NCI-H526 (cell line): ENCODE measurements at places on chromosomes 16 and 17.

- no peak for DNase-seq
These were observed 9.9 kb upstream of the KRT19 start for GRCh38 chr17:41537990-41538389.

DNA sequence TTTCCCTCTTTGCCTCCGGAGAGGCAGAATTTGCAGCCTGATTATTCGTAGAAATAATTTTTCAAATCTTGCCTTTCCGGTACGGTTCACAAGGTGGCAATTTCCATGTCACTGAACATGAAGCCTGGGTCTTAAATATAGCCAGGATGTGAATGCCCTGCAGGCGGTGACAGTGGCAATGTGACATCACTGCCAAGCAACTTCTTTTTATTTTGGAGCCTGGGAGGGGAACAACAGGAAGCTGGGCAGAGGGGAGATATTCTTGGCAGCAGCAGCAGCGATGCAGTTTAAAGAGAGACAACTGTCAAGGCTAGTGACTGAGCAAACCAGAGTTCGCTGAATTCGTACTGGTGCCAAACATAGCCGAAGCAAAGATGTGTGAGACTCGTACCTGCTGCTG lies 171.1 kb downstream of the SNX29 start:
- DNase-seq = no peak

DNA sequence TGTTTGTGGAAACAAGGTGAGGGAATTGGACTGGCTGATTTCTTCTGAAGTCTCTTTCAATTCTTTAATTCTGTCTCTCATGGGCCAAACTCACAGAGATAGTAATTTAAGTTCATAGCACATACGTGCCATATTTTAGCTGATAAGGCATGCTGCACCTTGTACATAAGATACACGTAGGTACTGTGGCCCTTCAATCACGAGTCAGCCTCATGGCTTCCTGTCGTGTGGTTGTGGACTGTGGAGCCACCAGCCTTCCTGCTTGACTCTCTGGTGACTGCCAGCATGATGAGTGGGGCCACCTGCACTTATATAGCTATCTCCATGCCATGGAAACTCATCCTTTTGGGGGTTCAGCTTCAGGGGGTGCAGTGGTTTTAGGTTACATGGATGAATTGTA lies 25.1 kb downstream of the KSR1 start:
- DNase-seq = no peak

DNA sequence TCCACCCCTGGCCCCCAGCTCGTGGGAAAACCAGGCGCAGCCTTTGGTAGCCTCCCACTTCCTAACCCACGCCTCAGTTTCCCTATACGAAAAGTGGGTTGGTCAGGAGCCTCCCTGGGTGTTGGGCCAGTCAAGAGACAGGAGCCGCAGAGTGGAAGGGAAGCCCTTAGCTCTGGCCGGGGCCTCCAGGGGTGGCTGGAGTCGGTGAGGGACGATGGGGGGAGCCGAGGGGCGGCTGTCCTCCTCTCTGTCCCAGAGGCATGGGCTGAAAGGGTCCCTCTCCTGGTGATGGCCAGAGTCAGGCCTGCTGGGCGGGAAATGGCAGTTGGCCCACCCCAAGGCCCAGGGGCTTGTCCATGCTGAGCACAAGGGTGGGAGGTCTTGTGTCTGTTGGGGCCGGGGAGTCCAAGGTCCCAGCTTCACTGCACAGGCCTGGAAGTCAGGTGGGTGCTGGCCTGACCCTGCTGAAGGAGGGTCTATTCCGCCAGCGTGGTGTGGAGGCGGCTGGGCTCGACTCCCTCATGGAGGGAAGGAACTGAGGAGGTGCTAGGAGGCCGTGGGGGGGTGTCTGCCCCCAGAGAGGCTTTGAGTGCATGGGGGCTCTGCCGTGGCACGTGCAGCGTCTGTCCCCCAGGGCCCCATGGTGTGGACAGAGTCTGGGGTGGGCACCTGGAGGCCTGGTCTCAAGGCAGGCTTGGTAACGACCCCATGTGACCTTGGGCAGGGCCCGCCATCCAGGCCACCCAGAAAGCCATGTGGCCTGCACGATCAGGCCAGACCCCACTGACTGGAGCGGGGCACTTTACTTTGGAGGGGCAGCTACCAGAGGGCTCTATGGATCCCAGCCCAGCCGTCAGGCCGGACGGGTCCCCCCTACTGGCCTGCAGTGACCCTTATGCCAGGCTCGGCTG lies 1.1 kb downstream of the SLC16A3 start:
- DNase-seq = no peak

GRCh38 chr16:70151941-70152509 lies 21.6 kb upstream of the CLEC18C start:
- no peak for DNase-seq

- peak; percentile 90 for DNase-seq
These were observed 113.5 kb upstream of the RPL38 start for GRCh38 chr17:74089869-74090464.

- no peak for DNase-seq
These were observed 57.7 kb upstream of the ACSF3 start for GRCh38 chr16:89035669-89036570.

DNA sequence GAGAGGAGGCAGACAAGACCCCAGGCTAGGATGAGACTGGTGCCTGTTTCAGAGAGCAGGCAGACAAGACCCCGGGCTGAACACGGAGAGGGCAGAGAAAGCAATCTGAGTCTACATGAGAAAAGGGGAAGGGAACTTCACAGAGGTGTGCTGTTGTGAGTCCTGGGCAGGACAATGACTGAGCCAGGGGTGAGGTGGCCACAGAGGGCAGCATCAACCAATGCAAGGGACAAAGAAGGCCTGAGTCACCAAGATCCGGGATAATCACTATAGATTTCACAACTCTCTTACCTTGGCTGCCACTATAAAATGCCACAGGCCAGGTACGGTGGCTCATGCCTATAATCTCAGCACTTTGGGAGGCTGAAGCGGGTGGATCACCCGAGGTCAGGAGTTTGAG lies 89.0 kb downstream of the SLC39A11 start:
- DNase-seq = no peak

DNA sequence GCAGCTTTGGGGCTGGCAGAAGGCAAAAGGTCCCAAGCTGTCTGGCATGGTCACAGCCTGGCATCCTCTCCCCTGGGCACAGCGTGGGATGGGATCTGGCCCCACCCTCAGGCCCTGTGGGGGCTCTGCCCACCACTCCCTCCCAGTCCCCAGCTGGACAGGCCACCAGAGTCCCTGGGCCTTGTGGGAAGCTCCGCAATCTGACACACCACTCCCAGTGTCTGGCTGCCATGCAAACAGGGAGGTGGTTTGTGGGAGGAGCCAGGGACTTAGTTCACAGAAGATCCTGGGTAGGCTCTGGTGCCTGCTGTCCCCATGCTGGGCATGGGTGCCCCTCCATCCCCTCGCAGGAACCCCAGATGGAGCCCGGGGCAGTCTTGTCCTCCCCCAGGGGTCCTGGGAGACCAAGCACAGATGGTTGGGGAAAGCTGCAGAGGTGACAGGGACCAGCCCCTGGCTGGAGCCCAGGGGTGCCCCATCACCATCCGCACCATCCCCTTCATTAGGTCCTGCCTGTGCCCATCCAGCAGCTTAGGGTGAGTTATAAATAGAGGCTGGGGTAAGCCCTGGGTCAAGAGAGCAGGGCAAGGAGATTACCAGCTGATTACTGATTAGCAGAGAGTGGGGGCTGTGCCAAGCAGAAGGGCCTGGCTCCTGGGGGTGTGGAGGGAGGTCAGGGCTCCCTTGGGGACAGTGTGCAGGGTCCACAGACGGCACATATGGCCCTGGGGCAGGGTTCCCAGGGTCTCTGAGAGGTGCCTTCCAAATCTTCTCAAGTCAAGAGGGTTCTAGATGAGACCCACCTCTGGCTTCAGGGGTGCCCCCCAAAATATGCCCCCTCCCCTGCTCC lies 6.2 kb downstream of the FSCN2 start:
- DNase-seq = peak; percentile 57

- DNase-seq = peak; percentile 31
These were observed 138.0 kb upstream of the NUDT7 start for GRCh38 chr16:77584205-77584859.

- DNase-seq = no peak
These were observed 2.8 kb downstream of the IGFALS start for GRCh38 chr16:1790611-1791255.

- no peak for DNase-seq
These were observed 377.2 kb upstream of the GOT2 start for GRCh38 chr16:59111280-59111679.
